Fibroblast of skin of right biceps (primary cell): ENCODE measurements at places on chromosomes 2 and 18.

GRCh38 chr2:210540471-210540870, 15.9 kb upstream of the CPS1 start:
- DNase-seq: no peak

GRCh38 chr18:23779696-23780303, 90.5 kb downstream of the LAMA3 start:
- peak; percentile 43 for DNase-seq

DNA sequence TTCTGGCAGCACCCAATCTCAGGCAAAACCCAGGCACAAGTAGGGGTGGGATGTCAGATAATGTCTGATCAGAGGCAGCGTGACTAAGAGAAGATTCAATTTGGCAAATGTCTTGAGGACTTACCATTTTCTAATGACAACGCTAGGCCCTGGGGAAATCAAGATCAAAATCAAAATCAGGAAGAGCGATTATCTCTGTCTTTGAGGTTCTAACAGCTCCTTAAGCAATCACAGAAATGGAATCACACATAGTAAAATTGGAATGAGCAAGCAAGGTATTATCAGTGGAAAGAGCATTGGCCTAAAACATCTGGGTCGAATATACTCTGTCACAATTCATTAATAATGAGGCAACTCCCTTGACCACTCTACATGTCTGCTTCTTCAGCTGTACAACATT, 8.6 kb upstream of the SERPINB2 start:
- DNase-seq: no peak

DNA sequence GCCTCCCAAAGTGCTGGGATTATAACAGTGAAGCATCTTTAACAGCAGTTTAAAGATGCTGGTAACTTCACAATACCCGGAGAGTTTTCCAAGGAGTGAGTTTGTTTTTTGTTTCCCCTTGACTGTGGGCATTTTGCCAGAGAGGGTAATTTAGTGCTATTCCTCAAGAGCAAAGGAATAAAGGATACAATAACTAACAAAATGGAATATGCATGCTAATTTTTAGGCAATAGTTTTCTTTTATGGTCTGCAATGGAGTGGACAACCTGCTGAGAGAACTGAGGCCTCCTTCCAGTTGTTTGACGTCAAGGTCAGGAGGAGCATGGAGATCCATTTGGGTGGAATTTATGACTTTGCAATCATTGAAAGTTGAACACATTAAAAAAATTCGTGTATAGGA, 15.9 kb upstream of the GREB1 start:
- no peak for DNase-seq

- DNase-seq: peak; percentile 90
Measured at GRCh38 chr2:226524381-226524843, 275.2 kb downstream of the IRS1 start.

- no peak for DNase-seq
Measured at GRCh38 chr2:240646176-240646899, 21.1 kb downstream of the GPR35 start.

GRCh38 chr2:233556881-233557736, 9.5 kb downstream of the USP40 start:
- peak; percentile 73 for DNase-seq

DNA sequence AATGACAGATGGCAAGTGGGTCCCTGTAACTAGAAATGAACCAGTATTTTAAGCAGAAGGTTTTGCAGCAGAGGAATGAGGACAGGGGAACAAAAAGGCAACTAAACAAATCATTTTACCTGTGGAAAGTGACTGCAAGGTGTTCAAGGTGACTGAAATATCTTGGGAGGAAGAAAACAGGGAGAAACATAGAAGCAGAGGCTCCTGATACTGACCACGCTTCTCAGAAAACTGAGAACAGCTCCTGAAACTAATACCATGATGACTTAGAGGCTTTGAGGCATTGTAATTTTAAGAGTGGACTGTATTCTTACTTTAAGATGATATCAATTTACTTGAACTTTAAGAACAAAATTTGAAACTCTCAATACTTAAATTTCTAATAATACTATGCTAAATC, at the start of gene DYTN:
DYTN (minus strand) TSS at position 101 of the 400 bp plus-strand sequence. CDS start 117 bp downstream, outside the sequence.
- DNase-seq: no peak

- DNase-seq: peak; percentile 74
Measured at GRCh38 chr2:225337183-225337582, 62.3 kb upstream of the NYAP2 start.

GRCh38 chr2:43576981-43577892, 18.6 kb downstream of the THADA start:
- peak; percentile 79 for DNase-seq

DNA sequence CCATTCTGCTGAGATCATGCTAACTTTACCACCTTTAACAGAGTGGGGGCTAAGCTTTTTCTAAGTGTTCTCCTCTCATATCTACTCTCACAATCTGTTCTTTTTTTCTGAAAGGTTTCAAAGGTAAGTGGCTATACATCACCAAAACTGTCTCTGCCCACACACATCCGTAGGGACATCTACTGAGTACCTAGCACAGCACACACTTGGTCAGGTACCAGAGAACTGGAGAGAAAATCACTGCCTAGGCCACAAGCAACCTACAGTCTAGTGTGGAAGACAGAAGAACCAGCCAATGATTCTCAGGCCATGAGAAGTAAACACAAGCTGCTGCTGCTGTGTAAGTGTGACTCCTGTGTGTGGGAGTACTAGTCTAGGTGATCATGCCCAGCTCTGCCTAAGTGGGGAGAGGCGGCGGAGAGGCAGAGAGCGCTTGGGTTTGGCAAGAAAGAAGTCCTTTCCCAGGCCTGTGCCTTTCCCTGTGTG, 176.1 kb upstream of the ZFP36L2 start:
- no peak for DNase-seq

GRCh38 chr2:205849136-205849535, 166.8 kb downstream of the NRP2 start:
- DNase-seq: no peak

- no peak for DNase-seq
Measured at GRCh38 chr2:238119756-238120462, 18.6 kb upstream of the KLHL30 start.

DNA sequence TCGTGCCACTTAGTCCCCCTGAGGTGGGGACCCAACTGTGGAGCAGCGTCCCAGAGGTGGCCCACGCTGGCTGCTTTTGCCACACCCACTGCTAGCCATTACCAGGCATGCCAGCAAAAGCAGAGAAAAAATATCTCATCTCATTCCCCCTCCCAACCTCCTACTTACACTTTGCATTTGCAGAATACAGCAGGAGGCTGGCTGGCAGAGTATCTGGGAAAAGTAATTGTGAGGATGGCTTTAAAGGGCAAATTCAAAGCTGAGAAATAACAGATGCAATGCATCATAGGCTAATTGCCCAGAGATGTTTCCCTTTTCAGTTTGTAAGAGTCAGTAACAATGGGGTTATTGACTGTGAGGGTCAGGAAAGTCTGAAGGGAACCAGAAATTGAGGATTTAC, 438.1 kb upstream of the DSEL start:
- no peak for DNase-seq

GRCh38 chr2:128134573-128134972, 43.6 kb downstream of the UGGT1 start:
- no peak for DNase-seq

DNA sequence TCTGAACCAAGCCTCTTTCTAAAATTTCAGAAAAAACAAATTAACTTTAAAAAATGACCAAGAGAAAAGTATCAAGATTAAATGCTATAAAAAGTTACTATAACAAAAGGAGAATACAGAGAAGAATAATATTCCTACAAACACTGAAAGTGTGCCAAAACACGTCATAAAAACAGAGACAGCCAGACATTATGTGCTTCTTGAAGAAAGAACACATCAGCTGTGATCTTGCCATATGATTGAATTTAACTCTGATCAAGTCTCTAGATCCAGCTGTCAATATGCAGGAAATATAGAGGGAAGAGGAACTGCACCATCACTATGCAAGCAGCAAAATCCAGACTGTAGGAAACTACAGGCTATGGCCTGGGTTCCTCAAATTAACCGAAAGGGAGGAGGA, 33.7 kb upstream of the COL5A2 start:
- peak; percentile 46 for DNase-seq

- DNase-seq: peak; percentile 42
Measured at GRCh38 chr2:190791976-190792575, 88.5 kb upstream of the GLS start.

DNA sequence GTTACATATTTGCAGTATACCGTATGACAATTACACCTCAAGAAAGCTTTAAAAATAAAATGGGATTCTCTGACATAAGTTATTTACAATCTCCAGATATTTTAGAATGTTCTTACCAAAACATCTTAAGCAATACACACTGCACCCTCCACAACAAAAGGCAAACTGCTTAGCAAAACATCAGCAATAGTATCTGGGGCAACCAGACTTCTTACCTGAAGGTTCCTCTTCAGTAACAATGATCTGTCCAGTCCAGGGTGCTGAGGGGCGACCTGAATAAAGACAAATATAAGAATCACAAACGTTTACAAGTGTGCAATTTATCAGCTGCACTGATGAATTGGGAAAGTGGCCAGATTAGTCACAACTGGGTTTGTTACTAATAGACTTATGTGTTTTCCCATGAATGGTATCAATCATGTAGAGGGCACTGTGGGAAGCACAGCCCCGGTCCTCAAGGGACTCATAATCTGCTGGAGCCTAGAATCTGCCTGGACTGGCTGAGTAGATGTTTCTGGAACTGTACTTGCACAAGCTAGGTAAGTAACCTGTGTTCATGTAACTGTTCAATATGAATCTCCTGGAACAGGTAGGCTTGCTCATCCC, 70.7 kb downstream of the MYOM1 start:
- peak; percentile 48 for DNase-seq

DNA sequence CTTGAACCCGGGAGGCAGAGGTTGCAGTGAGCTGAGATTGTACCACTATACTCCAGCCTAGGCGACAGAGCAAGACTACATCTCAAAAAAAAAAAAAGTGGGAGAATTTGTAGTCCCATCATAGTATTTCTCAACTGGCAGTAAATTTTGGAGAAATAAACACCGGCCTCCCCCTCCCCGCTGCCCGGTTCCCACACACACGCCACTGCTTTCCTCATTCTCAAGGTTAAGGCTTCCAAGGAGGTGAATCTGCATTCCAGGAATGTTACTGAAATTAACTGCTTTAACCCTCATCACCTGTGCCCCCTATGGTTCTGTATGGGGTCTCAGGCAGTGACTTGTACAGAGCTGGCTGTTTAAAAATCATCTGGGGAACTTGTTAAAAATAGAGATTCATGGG, 49.9 kb downstream of the MRPL35 start:
- DNase-seq: no peak

DNA sequence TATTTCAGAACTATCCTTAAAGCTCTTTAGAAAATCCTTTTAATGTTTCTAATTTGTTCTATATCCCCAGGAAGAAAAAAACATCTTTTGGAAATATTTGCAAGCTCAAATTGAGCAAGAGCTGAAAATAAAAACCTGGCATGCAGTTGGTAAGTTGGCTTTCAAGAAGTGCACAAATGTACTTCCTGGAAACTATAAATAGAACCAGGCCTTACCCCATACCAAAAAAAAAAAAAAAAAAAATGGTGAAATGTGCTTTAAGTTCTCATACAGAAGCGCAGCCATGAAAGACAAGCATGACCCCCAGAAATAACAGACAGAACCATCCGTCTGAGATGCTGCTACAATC, 178.5 kb downstream of the HDAC4 start:
- peak; percentile 51 for DNase-seq

DNA sequence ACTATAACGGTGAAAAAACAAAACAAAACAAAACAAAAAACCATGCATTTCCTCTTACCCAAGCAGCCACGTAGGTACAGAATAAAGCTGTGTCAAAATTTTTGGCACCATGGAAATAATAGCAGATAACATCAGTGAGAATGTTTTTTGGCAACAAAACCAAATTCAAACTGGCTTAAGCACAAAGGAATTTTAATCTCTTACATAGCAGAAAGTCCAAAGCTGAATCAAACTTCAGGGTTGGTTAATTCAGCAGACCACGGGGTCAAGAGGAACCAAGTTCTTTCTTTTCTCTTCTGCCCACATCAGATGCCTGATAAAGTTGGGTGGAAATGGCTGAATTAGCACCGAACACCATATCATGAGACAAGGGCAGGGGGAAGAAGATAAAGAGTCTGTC, 129.5 kb downstream of the PAX3 start:
- DNase-seq: peak; percentile 67

GRCh38 chr2:47025969-47026610, 110.5 kb upstream of the MCFD2 start:
- no peak for DNase-seq

GRCh38 chr18:32714571-32715148, 58.2 kb downstream of the KLHL14 start:
- DNase-seq: peak; percentile 64

- DNase-seq: no peak
Measured at GRCh38 chr2:15241201-15241600, 319.9 kb downstream of the NBAS start.

- DNase-seq: no peak
Measured at GRCh38 chr18:55396979-55397378, 191.0 kb downstream of the TCF4 start.

DNA sequence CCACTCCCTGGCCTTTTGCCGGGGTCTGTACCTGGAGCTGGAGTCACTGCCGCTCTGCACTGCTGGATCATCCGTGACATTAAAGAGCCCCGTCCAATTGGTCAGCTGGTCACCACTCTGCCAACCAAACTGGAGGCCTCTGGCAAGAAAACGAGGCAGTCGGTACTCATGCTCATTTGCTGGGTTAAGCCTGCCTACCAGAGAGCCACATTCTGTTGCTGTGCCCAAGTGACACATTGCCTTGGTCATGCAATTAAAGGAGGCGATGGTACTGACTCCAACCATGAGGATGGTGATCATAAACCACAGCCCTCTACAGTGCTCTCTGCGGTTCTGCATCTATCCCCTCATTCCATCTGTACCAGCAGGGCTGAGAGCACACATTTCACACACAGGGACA, 35.5 kb downstream of the ST8SIA5 start:
- DNase-seq: no peak

DNA sequence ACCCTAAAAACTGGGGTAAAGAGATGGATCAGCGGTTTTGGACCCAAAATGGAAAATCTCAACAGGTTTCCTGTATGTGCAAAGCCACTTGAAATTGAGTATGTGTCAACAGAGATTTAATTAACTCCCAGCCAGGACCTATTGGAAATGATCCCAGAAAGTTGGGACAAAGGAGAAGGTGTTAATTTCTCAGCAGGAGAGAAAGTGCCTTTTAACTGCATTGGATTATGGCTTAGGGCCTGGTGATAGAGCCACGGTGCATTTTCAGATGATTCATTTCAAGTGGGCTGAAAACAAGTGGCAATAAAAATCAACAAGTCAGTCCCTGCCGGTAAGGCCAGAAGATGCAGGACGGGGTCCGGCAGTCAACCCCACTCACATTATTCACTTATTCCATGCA, 80.2 kb upstream of the BCL11A start:
- no peak for DNase-seq

DNA sequence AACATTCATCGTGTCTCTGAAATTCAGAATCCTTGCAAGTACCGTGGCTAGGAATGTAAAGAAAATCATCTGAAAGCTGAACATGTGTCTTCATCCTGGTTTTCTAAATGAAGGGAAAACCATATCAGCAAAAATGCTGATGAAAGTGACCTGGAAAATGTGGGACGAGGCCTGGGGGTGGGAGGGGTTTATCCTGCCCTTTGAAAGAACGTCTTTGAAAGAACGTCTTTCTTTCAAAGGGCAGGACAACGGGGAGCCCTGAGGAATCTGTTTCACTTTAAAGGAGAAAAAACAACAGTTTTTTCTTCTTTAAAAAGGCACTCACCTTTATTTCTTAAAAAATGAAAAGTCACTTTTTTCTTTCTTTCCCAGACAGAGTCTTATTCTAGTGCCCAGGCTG, 185.2 kb downstream of the ALPK2 start:
- DNase-seq: no peak
